T-helper 17 cell (primary cell): ENCODE measurements at places on chromosomes 3 and 15. TPM values are rescaled to one million over a fixed set of nuclear protein-coding genes. Genes with fewer than 3 reads are reported as not detected.

Gene NLGN1
- total RNA-seq = not detected

Gene PPARG
- total RNA-seq = 1.2 TPM

GRCh38 chr15:40353697-40354096, 2.9 kb downstream of the PHGR1 start:
- DNase-seq = no peak
- H3K36me3 ChIP-seq = peaks cover 4% of the 10 kb centered on the region
- H3K27me3 ChIP-seq = peaks cover 19% of the 10 kb centered on the region
- no peak overlapping the region for H3K27ac ChIP-seq
- H3K4me1 ChIP-seq = peaks cover 24% of the 10 kb centered on the region

Gene PYGO1
- not detected for total RNA-seq

Gene HGD
- total RNA-seq = 19.1 TPM

Gene MORC1
- 0.68 TPM for total RNA-seq

DNA sequence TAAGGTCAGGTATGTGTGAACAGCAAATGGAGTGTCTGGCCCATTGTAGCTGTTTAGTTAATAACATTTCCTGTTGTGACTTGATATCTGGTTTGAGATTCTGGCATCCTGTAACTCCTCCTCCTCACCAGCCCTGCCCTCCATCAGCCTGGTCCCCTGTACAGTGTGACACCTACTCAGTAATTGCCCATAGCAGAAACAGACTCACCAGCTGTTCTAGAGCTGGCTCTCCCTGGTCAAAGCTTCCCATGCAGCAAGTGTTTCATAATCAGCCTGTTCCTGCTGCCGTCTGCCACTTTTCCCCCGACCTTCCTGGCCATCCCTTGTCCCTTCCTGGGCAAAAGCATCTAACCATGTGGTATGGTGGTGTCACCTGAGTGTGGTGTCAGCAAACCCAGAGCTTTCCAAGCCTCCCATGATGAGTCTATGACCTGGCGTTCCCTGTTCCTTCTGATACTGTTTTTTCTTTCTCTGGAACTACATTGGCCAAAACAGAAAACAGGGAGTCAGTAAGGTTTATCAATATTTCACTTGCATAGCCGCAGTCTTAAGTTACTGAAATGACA, 55.4 kb downstream of the B3GALNT1 start:
- H3K27me3 ChIP-seq = no peaks in the 10 kb centered on the region
- no peak overlapping the region for H3K4me3 ChIP-seq
- no peak for DNase-seq
- no peaks in the 10 kb centered on the region for H3K36me3 ChIP-seq

Gene SCAANT1
- not detected for total RNA-seq

DNA sequence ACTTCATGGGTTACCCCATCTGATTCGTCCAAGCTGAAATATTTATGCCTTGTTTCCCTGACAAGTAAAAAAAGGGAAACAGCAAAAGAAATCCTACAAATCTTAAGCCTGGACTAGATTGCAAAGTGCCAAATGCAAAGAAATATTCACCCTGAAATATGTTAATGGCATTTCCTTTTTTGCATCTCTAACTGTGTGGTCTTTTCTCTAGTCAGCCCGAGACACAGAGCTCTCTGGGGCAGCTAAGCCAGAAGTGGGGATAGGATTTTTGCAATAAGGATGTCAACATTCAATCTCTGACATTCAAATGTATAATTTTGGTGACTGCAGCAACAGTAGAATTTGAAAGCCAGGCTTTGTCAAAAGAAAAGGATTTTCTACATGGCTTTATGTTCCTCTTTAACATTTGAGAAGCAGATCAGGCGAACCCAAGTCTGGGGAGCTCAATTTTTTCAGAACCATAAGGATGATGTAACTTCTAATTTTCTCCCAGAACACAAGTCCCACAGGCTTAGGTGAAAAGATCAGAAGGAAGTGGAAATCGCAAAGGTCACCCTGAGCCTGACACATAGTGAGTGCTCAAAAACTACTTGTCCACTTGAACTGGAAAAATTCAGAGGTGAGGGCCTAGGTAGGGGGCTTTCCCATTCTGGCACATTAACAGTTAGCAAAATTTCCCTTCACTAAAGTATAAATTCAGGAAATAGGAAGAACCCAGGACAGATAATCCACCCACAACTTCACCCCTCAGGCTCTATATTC, 28.2 kb upstream of the KCNMB3 start:
- H3K4me1 ChIP-seq = no peaks in the 10 kb centered on the region
- DNase-seq = no peak
- H3K27me3 ChIP-seq = peaks cover 45% of the 10 kb centered on the region
- peaks cover 2% of the 10 kb centered on the region for H3K36me3 ChIP-seq
- H3K27ac ChIP-seq = no peak overlapping the region
- H3K4me3 ChIP-seq = no peak overlapping the region

Gene GXYLT2
- not detected for total RNA-seq

DNA sequence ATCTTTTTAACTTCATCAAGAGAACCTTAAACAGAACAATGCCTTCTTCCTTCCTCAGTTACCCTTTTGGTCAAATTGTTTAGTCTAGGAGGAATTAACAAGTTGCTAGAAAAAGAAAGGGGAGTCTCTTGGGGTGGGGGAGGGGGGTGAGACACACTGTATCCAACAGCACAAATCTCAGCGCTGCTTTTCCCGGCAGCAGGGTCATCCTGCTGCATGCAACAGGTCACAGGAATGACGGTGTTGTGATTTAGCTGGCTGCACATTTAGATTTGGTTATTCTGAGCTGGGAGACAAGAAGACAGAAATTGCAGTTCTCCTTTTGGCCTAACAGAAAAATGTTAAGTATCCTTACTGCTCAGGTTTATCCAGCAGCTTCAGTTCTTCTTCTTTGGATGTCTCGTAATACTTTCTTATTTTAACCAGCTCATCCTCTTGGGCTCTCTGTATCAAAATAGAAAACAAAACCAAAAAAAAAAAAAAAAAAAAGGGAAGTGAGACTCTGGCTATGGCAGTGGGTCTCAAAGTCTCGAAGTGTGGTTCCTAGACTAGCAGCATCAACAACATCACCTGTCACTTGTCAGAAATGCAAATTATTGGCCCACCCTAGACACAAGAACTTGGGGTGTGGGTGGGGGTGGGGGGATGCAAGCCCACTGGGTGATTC, 190.5 kb downstream of the GREM1 start:
- DNase-seq = no peak
- no peaks in the 10 kb centered on the region for H3K27me3 ChIP-seq
- peaks cover 3% of the 10 kb centered on the region for H3K36me3 ChIP-seq
- H3K27ac ChIP-seq = no peak overlapping the region
- H3K4me1 ChIP-seq = peaks cover 2% of the 10 kb centered on the region

Gene UCN2
- total RNA-seq = not detected

Gene SGO1
- 1.0 TPM for total RNA-seq

- H3K36me3 ChIP-seq = no peaks in the 10 kb centered on the region
- no peak for DNase-seq
- H3K4me3 ChIP-seq = no peak overlapping the region
- no peaks in the 10 kb centered on the region for H3K4me1 ChIP-seq
- no peak overlapping the region for H3K27ac ChIP-seq
- no peaks in the 10 kb centered on the region for H3K27me3 ChIP-seq
Observed at GRCh38 chr3:158471639-158472294, 99.2 kb upstream of the MLF1 start.

GRCh38 chr3:43640681-43641080, 18.9 kb upstream of the ANO10 start:
- DNase-seq = no peak
- peaks cover 19% of the 10 kb centered on the region for H3K27me3 ChIP-seq
- H3K4me3 ChIP-seq = no peak overlapping the region
- H3K4me1 ChIP-seq = peaks cover 6% of the 10 kb centered on the region

- no peak for DNase-seq
- no peaks in the 10 kb centered on the region for H3K27me3 ChIP-seq
- H3K4me3 ChIP-seq = no peak overlapping the region
- peaks cover 3% of the 10 kb centered on the region for H3K36me3 ChIP-seq
- H3K27ac ChIP-seq = no peak overlapping the region
Observed at GRCh38 chr3:106086038-106086437, 217.2 kb upstream of the CBLB start.

GRCh38 chr15:80275961-80276360, 23.9 kb upstream of the CTXND1 start:
- H3K4me1 ChIP-seq = no peaks in the 10 kb centered on the region
- no peak for DNase-seq
- H3K27ac ChIP-seq = no peak overlapping the region
- H3K27me3 ChIP-seq = peaks cover 48% of the 10 kb centered on the region

DNA sequence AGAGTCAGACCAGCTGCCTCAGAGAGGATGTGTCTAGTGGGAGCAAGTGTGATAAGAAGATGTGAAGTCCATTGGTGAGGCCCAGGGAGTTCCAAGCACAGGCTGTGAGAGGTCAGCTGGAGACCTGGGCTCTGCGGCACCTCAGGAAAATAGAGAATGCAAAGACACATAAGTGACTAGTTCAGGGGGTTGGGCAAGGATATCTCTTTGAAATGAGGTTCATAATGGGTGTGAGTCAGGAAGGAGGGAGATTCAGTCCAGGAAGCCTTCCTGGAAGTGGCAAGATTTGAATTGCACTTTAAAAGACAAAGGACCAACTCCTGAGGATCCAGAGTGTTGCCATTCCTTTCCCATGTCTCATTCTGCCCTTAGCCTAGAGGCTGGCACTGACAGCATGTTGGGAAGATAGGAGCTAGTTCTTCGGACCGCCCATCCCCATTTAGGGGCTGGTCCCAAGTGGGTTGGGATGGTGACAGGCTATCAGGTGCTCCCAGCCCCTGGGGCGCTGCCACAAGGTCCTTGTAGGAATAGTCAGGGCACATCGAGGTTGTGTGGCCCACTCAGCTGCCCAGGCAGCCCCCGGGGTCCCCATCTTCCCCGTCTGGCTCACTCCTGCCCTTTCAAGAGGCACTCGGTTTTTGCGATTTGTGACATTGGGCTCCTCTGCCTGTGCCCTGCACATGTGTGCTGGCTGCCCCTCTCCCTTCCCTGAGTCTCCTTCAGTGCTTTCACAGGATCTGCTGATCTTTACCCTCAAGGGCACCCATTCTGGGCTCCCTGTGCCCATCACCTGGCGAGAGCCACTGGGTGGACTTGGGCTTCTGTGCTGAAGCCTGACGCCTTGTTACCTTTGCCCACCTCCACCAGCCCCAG, 23.7 kb downstream of the ESYT3 start:
- H3K36me3 ChIP-seq = no peaks in the 10 kb centered on the region
- H3K27me3 ChIP-seq = peaks cover 14% of the 10 kb centered on the region
- no peak overlapping the region for H3K4me3 ChIP-seq
- peaks cover 8% of the 10 kb centered on the region for H3K4me1 ChIP-seq
